ENCODE measurements at places on chromosomes 1 and 21.

- no peak for DNase-seq
These were observed 7.9 kb upstream of the NLRP3 start for GRCh38 chr1:247408100-247408499.

- no peak for DNase-seq
These were observed 3.2 kb downstream of the EDARADD start for GRCh38 chr1:236397173-236397759.

- DNase-seq = no peak
These were observed 27.7 kb downstream of the VASH2 start for GRCh38 chr1:212977781-212978645.

DNA sequence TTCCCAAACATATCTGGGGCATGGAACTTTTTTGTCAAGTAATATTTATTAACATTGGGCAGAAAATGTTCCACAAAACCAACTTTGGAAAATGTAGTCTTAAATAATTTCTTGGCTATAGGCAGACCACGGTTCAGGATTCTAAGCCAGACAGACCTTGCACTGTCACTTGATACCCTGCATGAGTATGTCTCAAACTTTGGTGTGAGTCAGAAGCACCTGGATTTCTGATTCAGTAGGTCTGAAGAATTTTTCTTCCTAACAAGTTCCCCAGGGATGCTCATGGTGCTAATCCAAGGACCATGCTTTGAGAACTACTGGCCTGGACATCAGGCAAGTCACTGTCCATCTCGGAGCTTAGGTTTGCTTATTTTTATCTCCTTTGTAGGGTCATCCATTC lies 562.0 kb downstream of the PLPP3 start:
- DNase-seq = no peak

DNA sequence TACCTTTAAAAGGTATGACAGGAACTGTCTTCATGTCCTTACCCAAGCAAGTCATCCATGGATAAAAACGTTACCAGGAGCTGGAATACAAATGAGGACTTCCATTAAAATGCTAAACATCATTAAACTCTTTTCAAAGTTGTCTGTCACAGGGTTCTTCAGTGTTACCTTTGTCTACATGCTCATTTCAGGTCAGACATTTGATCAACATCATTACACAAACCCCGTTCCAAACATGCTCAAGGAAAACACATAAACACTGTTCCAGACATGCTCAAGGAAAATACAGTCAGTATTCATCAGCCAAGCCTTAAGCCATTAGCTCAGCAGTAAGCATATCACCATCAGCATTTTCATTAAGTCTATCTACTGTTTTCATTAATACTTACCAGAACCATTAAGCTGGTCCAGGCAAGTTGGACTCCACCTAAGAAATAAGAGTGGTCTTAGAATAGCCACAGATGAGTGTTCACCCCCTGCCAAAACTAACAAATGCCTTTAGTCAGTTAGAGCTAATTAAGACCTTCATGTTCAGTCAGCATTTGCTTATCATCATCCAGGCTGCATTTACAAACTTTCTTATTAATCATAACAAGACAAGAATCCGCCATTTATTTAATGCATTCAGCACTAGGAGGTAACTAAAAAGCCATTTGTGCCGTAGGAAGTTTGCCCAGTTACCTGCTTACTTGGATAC lies 2.2 kb downstream of the GAS5 start:
- no peak for DNase-seq

GRCh38 chr21:28781602-28782276 lies 210.9 kb downstream of the LTN1 start:
- no peak for DNase-seq

DNA sequence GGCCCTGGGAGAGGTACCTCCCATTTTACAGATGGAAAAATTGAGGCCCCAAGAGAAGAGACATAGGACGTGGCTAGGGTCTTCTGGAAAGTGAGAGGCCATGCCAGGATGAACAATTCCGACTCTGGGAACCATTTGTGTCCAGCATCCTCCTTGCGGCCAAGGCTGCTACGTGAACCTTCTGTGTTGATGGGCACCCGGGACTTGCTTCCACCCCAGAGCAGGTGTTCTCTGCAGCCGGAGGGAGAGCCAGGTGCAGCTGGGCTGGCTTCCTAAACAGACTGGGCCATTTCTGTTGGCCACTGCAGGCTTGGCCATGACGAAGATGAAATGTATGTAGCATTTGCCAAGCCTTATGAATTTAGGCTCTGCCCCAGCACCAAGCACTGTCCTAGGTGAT lies 118.9 kb downstream of the PRDM2 start:
- DNase-seq = no peak

DNA sequence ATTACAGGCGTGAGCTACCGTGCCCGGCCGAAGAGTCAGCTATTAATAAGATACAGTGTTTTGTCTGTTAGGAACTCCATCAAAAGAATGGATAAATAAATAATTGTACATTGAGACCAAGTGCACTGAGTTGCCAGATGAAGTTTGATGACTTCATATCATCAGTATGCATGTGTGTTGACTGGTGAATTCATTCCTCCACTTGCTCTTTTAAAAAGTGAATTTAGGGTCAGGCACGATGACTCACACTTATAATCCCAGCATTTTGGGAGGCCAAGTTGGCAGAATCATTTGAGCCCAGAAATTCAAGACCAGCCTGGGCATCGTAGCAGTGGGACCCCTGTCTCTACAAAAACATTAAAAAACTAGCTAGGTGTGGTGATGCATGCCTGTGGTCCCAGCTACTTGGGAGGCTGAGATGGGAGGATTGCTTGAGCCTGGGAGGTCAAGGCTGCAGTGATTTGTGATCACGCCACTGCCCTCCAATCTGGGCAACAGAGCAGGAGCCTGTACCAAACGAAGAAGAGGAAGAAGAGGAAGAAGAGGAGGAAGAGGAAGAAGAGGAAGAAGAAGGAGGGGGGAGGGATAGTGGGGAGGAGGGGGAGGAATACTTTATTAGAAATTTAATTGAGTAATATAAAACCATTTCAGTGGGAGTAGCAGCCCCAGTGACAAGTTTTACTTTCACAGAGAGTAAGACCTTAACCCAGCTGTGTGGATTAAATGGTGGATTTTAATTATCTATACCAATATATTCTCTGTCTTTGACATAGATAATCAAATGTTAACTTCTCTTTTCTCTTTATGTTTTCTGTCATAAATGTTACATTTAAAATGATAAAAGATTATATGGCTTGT lies 74.9 kb downstream of the CCDC18 start:
- DNase-seq = no peak

- DNase-seq = no peak
These were observed 47.9 kb downstream of the SLC66A1 start for GRCh38 chr1:19360016-19360415.

DNA sequence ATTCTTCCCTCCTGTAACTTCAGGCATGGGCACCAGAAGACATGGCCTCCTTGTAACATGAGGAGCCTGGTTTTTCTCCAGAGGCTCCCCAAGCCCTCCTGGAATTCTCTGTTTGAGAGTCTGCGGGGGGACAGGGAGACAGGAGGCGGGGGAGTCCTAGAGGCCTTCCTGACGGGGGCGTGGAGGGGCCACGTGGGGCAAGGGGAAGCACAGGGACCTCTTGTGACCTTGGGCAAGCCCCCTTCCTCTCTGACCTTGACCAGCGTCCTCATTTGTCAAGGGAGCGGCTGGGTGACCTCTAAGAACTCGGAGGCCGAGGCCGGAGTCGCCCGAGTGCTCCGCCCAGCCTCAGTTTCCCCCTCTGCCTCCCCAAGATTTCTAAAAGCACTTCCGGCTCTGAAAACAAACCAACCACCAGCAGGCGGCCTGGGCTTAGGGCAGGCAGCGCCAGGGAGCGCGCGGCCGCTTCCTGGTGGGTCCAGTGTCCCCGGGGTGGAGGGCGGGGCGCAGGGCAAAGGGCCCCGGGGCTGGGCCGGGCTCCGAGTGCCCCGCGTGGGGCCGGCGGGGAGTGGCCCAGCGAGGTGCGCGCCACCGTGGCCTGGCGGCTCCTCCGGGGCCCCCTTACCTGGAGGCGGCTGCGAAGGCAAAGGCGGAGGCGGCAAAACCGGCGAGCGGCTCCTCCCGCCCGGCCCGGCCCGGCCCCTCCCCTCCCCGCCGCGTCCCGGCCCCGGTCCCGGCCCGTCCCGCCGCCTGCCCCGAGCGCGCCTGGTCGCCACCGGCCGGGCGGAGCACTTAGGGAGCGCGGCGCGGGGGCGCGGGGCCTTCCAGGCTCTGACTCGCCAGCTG lies at the start of gene TMCO4:
TSS of gene TMCO4 (minus strand) at position 687 of the 846 bp plus-strand sequence. CDS start 19,158 bp downstream, outside the sequence.
- DNase-seq = peak; percentile 20

DNA sequence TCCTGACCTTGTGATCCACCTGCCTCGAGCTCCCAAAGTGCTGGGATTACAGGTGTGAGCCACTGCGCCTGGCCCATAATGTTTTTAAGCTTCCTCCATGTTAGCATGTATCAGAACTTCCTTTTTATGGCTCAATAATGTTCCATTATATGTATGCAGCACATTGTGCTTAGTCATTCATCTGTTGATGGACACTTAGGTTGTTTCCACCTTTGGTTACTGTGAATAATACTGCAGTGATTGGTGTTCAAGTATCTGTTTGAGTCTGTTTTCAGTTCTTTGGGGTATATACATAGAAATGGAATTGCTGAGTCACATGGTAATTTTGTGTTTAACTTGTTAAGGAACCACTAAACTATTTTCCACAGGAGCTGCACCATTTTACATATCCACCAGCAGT lies 17.7 kb downstream of the CMPK1 start:
- no peak for DNase-seq

DNA sequence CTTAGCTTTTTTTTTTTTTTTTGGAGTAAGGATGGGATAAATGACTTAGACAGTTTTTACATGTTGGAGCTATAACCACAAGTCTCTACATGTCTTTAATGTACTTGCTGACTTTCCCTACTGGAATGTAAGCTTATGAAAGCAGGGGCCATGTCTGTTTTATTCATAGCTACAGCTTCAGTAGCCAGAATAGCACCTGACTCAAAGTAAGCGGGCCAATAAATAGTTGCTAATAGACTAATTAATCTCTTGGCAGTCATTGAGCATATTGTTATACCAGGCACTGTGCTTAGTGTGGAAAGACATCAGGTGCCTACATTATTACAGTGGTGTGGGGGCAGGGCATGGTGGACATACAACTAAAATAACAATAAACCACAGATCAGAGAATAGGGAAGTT lies 84.4 kb upstream of the HOOK1 start:
- DNase-seq = no peak

GRCh38 chr1:206544562-206545257 lies 37.4 kb downstream of the RASSF5 start:
- DNase-seq = peak; percentile 86

GRCh38 chr1:159218649-159219636 lies 14.3 kb downstream of the ACKR1 start:
- no peak for DNase-seq

GRCh38 chr1:12150456-12151200 lies 16.2 kb upstream of the TNFRSF1B start:
- DNase-seq = no peak

GRCh38 chr1:150613061-150613920 lies 16.1 kb downstream of the ENSA start:
- no peak for DNase-seq

GRCh38 chr1:53137729-53138128 lies 4.7 kb downstream of the SLC1A7 start:
- DNase-seq = no peak

DNA sequence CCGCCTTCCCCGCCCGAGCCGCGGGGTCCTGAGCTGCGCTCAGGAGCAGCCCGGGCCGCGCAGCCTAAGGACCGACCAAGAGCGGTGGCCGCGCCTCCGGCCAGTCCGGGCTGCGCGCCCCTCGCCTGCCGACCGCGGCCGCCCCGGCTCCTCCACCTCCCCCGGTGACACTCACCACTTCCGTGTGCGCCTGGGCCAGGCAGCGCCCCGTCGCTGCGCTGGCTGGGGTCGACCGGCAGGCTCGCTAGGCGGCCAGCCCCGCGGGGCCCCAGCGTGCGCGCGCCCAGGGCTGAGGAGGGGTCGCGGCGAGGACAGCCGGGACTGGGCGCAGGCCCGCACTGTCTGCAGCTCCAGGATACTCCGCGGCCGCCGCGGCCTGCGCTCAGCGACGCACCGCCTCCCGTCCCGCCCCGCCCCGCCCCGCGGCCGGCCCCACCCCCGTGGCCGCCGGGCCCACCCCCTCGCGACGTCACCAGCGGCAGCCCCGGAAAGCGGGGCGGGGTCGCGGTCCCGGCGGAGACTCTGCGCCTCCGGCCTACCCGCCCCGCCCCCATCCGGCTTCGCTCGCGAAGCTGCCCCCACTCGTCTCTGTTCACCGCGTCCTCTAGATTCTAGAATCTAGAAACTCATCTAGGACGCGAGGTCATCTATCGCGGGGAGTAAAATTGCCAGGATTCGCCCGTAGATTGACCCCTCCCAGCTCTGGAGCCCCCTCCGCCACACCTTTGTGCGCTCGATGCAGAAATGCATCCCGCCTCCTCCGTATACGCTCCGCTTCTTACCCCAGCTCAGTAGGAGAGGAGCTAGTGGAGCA lies at the start of gene JAK1:
TSS of gene JAK1 (minus strand) at position 392 of the 814 bp plus-strand sequence. CDS start 80,285 bp downstream, outside the sequence.
- peak; percentile 83 for DNase-seq

GRCh38 chr21:34979383-34979782 lies 69.7 kb downstream of the RUNX1 start:
- DNase-seq = no peak

GRCh38 chr1:199168888-199169585 lies 530.2 kb downstream of the PTPRC start:
- no peak for DNase-seq

GRCh38 chr1:34645919-34646318 lies 108.9 kb upstream of the GJB5 start:
- no peak for DNase-seq

DNA sequence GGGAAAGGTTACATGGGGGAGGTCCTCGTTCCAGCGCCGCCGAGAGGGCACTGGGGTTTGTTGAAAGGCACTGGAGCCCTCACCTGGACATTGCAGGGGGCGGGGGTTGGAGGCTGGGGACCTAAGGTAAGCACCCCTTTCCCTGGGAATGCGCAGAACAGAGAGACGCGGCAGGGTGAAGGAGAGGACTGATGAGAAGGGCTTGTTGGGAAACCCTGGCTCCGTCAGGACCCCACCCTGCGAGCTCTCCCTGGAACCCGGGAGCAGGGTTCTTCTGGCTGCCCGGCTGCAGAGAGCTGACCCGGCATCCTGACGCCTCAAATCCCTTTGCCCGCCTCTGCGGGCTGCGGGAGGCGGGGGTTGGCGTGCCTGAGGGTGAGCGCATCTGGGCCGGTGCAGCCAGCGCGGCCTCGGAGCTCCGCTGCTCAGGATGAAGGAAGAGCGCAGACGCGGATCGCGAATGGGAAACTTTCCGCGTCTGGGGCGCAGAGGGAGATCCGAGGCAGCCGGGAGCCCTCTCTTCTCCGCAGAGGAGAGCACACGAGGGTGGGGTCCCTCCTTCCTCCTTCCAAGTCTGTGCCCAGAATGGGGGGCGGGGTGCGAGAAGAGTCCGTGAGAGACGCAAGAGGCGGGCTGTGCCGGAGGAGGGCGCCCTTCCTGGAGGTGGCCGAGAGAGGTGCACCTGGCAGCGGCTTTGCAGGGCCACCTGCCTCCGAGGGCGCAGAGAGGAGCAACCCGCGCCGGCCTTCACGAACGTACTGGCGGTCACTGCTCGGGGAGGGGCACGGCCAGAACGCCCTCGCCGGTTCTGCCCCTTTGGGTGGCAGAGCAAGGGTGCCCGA lies 2.4 kb downstream of the IGSF21 start:
- no peak for DNase-seq

- DNase-seq = no peak
These were observed 42.9 kb downstream of the SEC22B start for GRCh38 chr1:120133228-120133927.

Data from stimulated activated CD4-positive, alpha-beta T cell treated with anti-CD3 and anti-CD28 coated beads, Interleukin-1b, Interleukin-23, amount 100 ng/mL, for 24 hours (primary cell).